SK-N-SH treated with all-trans-retinoic acid at 6 μM for 48 hours (cell line): ENCODE measurements at places on chromosomes 4 and X.
A peak's percentile ranks its signal among the peaks of the same experiment; 100 is the strongest.

GRCh38 chrX:109902665-109903064, 100.2 kb upstream of the TMEM164 start:
- no peak for ATAC-seq

DNA sequence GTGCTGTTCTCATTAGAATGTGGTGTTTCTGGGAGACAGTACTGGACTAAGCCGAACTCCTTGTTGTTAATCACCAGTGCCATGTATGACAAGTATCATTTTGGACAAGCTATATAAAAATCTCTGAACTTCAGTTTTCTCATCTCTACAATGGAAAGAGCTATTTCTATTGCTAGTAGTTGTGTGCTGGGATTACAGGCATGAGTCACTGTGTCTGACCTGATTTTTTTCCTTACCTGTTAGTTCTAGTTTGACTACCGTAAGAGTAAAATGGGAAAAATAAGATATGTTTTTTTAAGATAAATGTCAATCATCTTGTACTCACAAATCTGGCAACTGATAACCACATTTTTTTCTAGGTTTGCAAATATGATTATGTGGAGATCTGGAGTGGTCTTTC, 192.3 kb downstream of the TLL1 start:
- ATAC-seq, result no peak

GRCh38 chr4:60655356-60655755, 544.8 kb upstream of the ADGRL3 start:
- ATAC-seq, result no peak

DNA sequence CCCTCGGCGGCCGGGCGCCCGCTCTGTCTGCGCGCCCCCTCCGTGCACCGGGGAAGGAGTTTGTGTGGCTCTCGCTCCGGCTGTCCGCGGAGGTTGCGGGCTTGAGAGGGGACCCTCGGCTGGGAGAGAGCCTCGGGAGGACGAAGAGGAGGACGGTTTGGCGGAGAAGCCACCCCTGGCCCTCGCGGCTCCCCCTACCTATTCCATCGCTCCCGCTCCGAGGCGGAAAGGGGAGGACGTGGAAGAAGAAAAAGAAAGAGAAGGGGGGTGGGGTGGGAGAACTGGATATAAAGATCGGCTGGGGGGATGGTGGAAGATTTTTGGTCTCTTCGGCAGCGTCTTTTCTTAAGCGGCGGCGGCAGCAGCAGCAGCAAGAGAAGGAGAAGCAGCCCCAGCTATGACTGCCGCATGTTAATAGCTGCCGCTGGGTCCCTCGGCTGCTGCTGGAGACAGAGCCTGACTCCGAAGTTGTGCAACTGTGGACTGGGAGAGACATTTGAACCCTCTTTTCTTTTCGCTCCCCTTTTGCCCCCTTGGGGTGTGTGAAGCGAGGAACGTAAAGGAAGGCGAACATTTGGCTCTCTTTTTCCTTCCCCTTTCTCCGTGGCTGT, 895 bp downstream of the ADGRL3 start:
- peak; percentile 68 for ATAC-seq

DNA sequence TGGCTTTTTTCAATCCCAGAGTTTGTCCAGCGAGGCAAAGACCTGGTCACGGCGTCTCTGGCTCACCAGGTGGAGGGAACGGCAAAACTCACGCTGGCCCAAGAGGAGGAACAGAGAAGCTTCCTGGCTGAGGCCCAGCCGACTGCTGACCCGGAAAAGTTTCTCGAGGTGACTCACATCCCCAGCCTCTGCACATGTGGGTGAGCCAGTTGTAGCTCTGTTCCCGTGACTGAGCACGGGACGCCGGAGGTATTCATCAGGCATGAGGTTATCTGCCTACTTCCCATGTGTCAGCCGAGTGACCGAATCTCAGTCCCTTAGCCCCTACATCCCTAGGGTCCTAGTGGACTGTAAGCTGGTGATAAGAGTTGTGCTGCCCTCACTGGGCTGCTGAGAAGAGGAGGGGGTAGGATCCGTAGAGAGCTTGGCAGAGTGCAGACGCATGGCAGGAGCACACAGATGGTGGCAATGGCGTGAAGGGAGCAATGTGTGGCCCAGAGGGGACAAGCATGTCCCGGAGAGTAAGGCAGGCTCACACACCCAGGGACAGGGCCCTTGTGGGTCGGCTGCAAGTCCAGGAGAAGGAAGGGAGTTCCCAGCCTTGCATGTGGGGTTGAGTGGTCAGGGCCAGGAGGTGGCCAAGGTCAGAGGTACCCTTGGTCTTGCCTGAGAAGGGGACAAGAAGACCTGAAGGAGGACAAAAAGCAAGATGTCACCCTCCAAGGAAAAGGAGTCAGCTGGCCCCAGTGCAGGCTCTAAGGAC, 42.9 kb downstream of the EVC start:
- ATAC-seq, result peak; percentile 47

DNA sequence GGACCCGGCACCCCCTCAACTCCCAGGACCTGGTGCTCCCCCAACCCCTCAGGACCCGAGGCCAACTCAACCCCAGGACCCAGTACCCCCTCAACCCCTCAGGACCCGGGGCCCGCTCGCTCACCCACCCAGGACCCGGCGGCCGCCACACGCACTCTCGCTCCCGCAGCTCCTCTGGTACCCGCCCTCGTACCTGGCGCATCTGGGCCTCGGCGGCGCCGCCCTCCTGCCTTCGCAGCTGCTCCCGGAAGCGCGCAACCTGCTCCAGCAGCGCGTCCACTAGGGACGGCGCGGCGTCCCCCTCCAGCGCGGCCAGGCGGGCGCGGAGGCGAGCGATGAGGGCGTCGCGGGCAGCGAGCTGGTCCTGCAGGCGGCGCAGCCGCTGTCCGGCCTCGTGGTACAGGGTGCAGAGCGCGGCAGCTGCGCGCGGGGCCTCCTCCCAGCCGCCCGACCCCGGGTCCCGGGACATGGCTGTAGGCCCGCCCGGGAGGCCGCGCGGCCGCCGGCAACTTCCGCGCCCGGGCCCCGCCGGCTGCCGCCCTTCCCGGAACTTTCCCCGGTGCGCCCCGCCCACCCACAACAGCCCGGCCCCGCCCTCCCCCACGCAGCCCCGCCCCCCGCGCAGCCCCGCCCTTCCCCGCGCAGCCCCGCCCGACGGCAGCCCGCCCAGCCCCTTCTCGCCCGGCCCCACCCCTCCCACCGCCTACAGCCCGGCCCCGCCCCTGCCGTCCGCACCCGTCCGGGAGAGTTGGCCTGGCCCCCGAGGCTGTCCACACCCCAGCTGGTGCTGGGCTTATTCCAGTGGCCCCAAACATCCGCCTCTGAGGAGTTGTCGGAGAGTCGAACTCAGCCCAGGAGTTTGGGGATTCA, at the start of gene TNIP2:
TNIP2 (minus strand) TSS at position 516 of the 870 bp plus-strand sequence; CDS start at position 469, 47 bp downstream.
- peak; percentile 87 for ATAC-seq

DNA sequence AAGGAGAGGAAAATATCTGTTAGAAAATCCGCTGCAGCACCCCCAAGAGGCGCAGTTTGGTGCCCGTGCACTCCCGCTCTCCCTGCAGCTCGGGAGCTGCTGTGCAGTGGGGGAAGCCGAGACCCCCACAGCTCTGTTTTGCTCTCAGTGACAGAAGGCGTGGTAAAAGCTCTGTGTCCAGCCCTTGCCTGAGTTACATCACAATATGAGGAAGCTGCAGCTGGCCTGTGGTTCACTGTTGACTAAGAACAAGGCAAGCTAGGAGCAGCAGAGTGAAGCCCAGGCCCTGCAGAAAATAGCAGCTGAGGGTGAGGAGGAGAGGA, 88.5 kb upstream of the ADRA2C start:
- no peak for ATAC-seq

- ATAC-seq, result no peak
These were observed 576.2 kb upstream of the CT83 start for GRCh38 chrX:117038918-117039440.

DNA sequence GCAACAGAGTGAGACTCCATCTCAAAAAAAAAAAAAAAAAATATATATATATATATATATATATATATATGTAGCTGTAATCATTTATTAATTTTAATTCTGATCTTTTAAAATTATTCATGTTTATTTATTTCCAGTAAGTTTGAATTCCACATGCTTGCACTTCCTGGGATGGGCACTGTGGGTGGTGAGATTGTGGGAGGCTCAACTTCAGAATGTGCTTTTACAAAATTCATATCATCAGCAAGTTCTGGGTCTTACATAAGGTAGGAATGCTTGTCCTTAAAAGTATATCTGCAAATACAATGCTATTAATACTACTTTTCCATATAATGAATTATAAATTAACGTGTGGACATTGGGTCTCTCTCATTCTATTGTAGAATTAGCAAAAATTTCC, 156.5 kb downstream of the EMCN start:
- ATAC-seq, result no peak

DNA sequence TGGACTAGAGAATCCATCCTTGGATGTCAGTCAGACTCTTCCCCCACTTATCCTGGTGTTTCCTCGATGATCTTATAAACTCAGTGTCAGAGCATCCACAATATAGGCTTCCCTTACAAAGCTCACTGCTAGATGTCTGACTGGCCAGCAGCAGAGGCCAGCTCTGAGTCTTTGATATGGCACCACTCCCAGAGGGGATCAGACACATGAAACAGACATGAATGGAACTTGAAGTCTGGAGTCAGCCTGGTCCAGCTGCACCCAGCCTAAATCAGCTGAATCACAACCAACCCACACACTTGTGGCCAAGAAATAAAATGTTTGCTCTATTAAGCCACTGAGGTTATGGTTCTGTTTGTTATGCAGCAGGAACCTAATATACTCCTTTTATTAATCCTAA, 129.6 kb upstream of the MED14 start:
- ATAC-seq, result peak; percentile 18; the same call in 2 of the 3 replicates

DNA sequence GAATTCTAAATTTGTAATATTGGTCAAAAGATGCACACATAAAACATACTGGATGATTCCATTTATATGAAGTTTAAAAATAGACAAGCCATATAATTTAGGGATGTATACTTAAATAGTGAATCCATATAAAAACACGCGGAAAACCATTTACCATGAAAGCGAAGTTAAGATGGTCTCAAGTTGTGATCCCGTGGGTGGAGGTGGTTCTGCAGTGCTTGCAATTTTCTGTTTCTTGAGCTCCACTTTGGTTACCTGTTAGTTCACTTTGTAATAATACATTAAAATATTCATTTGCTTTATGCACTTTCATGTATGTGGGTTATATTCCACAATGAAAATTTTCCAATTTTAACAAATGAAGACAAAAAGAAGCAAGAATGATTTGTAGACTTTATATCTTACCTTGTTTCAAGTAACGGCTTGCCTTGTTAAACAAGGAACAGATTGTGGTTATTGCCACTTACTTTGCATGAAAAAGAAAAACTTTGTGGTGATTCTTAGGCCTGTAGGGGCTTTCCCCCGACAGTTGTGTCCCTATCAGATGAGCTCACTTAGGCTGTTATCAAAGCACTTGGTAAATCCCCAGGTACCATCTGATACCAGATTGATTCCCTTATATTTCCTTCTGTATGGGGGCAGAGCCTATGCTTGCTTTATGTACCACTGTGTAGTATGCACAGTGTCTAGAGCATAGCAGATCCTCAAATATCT, 12.2 kb downstream of the UCP1 start:
- no peak for ATAC-seq

GRCh38 chr4:15901998-15902397, 36.5 kb downstream of the FGFBP1 start:
- no peak for ATAC-seq

DNA sequence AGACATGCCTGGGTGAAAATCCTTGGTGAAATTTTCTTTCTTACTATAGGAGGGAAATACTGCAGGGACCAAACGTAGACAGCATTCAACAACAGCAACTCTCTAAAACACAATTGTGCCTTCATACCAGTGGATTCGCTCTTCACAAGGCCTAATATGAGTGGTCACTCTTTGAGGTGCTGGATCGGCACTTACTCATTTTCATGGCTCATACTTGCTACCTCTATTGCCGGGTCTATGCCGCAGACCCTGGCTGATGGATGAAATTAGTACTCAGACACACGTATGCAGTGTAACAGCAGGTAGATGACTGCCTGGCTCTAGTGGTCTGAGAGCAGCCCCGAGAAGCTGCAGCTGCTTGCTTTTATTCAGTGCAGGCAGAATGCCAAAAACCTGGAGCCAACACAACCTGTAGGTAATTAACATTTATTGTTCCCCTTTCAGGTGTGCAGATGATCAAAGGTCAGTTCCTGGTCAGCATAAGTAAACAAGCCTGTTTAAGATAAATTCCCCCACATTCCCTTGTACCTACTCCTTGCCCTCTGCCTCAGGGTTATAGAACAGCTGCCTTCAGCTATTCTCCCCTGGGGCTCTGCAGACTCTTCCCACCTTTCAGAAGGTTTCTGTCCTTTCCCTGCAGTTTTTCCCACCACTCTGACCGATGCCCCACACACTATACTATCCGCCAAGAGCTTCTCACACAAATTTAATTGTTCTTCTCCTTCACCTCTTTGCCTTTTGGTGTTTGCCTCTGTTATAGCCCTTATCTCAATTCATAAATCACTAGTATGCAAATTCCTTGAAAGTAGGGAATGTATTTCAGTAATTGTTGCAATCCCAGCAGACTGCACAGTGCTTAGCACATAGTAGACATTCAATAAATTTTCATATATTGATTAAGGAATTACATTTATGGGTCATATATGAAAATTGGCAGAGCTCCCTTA, 210.0 kb downstream of the SPANXN3 start:
- no peak for ATAC-seq

DNA sequence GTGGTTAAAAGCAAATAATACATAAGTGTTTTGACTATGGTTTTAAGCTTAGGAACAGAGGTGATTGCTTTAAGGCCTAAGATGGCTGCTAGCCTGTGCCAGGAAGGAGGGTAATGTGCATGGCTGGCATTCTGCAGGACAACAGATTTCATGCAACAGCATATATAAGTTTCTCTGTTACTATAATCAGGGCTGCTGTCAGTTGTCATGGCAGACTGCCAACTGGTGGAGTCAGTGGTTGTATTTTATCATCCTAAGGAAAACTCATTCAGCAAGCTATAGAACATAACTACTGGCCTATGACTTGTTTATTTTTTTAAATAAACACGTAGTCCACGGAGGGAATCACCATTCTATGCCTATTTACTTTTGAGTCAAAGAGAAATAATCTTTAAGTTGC, 77.7 kb upstream of the DCAF8L1 start:
- no peak for ATAC-seq

- ATAC-seq, result no peak
These were observed 211.2 kb upstream of the POF1B start for GRCh38 chrX:85590638-85591037.

DNA sequence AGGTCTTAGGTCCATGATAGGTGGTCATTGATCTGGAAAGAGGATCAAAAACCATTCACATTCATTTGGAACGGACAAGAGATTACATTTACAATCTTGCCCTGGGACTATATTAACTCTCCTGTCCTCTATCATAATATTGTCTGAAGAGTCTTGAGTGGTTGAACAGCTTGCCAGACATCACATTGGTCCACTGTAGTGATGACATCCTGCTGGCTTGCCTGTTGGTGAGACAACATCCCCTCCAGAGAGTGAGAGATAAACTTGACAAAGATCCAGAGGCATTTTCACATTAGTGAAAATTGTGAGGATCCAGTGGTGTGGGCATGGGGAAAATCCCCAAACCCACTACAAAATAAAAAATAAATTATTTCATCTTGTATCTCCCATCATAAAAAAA, 155.7 kb upstream of the LEF1 start:
- ATAC-seq, result no peak

DNA sequence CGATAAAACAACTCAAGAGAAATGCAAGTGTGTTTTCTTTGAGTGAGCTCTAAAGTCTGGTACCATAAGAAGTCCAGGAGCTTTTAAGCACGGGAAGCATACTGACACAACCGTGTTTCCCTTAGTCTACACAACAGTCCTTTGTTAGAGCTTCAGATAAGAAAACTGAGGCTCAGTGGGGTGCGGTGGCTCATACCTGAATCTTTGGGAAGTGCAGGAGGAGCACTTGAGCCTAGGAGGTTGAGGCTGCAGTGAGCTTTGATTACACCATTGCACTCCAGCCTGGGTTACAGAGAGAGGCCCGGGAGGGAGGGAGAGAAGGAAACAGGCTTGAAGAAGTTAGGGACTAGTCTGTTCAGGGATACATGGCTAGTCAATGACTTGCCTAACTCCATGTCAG, 21.9 kb downstream of the LEF1 start:
- no peak for ATAC-seq
